ENCODE measurements at places on chromosomes 7 and 10.

DNA sequence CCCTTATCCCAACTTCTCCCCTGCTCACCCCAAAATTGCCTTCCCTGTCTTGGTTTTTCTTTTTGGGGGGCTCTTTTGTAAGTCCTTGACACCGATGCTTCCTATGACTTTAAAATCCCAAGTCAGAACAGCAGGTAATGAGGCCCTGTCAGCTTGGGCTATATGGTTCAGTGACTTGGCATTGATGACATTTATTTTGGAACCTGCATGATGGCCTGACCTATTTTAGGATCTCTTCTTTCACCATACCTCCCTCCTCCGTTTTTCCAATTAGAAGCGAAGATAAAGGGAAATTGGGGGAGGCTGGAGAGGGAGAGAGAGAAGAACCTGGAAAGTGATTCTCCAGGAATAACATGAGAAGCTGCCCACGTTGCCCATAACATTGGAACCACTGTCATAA lies 424.9 kb upstream of the AUTS2 start:
- H3K36me3 ChIP-seq, result peaks cover 7% of the 10 kb centered on the region
- H3K27me3 ChIP-seq, result peaks cover 34% of the 10 kb centered on the region
- no peak for DNase-seq
- no peak overlapping the region for H3K4me3 ChIP-seq

DNA sequence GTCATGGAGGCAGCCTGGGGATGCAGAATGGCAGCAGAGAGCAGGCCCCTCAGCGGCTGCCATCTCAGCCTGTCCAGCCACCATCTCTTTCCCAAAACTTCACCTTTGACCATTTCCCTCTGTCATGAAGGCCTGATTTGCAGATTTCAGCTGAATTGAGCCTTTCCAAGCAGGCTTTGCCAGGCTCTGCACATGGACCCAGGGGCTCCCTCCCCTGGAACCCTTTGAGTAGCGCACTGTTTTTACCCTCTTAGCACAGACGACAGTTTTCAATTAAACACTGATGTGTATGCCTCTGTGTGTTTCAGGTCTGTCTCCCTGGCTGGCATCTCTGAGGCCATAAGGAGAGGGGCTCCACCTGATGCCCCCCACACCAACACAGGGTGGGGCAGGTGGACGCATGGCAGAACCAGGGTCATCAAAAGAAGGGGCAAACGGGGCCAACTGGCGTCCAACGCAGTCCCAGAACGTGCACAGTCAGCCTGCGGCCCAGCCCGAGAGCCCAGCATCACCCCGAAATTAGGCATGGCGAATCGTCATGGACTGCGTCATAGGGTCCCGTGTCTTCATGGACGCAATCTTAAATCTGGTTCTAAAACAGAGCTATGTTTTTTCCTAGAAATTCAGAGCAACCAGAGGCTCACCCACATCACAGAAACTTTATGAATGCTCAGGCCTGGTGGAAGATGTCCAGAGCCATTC lies 185.0 kb upstream of the TCERG1L start:
- no peak overlapping the region for H3K27ac ChIP-seq
- H3K27me3 ChIP-seq, result peaks cover 8% of the 10 kb centered on the region
- H3K36me3 ChIP-seq, result peaks cover 75% of the 10 kb centered on the region

DNA sequence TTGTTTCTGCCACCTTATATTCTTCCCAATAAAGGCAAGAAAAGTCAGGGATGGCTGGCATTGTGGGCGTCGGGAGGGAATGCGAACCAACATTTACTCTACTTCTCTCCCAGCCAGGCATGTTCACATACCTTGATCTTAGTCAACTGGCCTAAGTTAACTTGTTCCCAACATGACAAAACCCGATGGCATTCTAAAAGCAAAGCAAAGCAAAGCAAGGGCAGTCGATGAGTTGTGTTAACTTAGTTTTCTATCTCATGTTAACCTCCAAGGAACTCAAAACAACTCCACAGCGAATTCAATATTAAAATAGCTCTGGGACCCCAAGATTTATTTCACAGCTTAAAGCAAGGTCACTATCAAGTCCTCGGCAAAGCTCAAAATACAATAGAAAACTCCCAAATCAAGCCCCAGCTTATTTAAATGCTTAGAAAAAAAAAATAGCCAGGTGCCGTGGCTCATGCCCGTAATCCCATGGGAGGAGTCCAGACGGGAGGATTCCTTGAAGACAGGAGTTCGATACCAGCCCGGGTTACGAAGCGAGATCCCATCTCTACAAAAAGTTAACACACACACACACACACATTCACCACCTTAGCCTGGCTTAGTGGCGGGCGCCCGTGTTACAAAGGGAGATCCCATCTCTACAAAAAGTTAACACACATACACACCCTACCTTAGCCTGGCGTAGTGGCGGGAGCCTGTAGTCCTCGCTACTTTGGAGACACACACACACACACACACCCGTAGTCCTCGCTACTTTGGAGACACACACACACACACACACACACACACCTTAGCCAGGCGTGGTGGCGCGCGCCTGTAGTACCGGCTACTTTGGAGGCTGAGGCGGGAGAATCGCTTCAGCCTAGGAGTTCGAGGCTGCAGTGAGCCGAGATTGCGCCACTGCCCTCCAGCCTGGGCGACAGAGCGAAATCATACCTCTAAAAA lies 901 bp upstream of the CCNY start:
- H3K36me3 ChIP-seq, result peaks cover 22% of the 10 kb centered on the region
- H3K4me1 ChIP-seq, result peaks cover 30% of the 10 kb centered on the region
- peak overlapping the region; percentile 88 for H3K4me3 ChIP-seq

GRCh38 chr7:38398725-38399321 lies 125.4 kb upstream of the TARP start:
- H3K27ac ChIP-seq, result no peak overlapping the region
- peak; percentile 45 for DNase-seq
- peaks cover 5% of the 10 kb centered on the region for H3K36me3 ChIP-seq
- no peak overlapping the region for H3K4me3 ChIP-seq
- H3K4me1 ChIP-seq, result peaks cover 3% of the 10 kb centered on the region

DNA sequence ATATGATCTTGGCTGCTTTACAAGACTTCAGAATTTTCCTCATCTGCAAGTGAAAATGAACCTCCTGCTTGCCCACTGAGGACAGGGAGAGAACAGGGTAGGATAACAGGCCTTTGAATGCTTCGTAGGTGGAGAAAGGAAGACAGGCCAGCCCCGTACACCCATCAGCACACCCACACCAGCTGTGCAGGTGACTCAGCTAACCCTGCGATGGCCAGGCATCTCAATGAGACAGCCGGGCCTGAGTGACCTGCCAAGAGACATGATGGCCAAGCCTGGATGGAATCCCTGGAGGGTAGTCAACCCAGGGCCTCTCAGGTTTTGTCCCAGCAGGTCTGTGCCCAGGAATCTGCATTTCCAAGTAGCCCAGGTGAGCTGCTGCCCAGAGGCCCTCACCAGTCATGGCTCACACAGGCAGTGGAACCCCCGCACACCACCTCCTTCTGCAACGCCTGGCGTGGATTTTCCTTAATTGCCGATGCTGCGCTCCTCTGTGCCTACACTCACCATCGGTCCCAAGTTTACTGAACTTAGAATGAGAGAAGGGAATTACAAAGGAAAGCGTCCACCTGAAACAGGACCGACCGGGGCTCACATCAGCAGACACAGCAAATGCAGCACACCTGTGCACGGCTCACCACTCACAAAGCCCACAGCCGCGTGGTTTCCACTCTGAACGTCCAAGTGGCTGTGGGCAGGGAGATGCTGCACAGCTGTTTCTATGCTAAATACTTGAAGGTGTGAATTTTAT lies 163.7 kb downstream of the DIP2C start:
- no peak for DNase-seq
- H3K27me3 ChIP-seq, result no peaks in the 10 kb centered on the region
- H3K27ac ChIP-seq, result no peak overlapping the region
- no peak overlapping the region for H3K4me3 ChIP-seq
- no peaks in the 10 kb centered on the region for H3K36me3 ChIP-seq

DNA sequence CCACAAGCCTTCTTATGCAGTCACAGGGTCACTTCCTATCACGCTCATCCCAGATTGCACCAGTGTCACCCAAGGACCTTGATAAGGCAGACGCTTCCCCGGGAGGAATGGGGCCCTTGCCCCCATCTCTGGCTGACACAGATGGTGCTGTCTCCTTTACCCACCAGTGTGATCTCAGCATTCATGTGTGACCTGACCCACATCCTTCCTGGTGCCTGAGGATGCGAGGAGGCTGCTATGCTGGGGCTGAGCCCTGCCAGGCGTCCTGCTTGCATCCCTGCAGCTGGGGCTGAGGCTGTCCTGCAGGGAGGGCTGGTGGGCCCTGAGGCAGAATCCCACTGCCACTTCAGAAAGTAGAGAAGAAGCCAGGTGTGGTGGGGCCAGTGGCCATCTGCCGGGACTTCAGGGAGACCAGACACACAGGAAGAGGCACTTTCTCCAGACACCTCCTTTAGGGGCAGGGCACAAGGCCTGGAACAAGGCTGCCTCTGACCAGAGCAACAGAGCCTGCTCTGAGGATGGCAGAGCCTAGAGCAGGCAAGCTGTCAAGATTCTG lies 35.3 kb downstream of the RASGEF1A start:
- peak; percentile 6 for DNase-seq
- no peak overlapping the region for H3K27ac ChIP-seq
- peaks cover 7% of the 10 kb centered on the region for H3K4me1 ChIP-seq
- H3K36me3 ChIP-seq, result no peaks in the 10 kb centered on the region

DNA sequence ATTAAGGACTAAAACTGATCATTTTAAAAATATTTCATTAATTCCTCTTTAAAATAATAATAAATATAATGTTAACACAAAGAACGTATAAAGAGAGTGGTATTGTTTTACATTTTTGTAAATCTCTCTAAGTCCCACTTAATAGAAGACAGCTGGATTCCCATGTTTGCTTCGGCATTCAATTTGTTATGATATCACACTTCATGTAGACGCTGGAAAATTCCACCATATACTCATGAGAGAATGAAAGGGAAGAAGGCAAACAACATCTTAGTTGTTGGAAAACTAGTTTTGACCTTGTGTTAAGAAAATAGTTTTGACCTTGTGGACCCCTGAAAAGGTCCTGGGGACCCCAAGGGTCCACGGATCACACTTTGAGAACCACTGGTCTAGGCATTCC lies 85.3 kb upstream of the MGMT start:
- no peaks in the 10 kb centered on the region for H3K36me3 ChIP-seq
- no peaks in the 10 kb centered on the region for H3K27me3 ChIP-seq
- no peak overlapping the region for H3K27ac ChIP-seq
- H3K4me3 ChIP-seq, result no peak overlapping the region
- no peak for DNase-seq

- DNase-seq, result peak; percentile 32
- H3K27me3 ChIP-seq, result no peaks in the 10 kb centered on the region
- peaks cover 12% of the 10 kb centered on the region for H3K36me3 ChIP-seq
- H3K27ac ChIP-seq, result no peak overlapping the region
These were observed 123.8 kb upstream of the PDSS1 start for GRCh38 chr10:26573674-26574073.

- H3K27me3 ChIP-seq, result no peaks in the 10 kb centered on the region
- H3K36me3 ChIP-seq, result no peaks in the 10 kb centered on the region
- peaks cover 15% of the 10 kb centered on the region for H3K4me1 ChIP-seq
- no peak overlapping the region for H3K4me3 ChIP-seq
These were observed 61.4 kb upstream of the CYP26C1 start for GRCh38 chr10:92999191-92999590.

- peaks cover 11% of the 10 kb centered on the region for H3K4me1 ChIP-seq
- DNase-seq, result peak; percentile 79
- no peaks in the 10 kb centered on the region for H3K36me3 ChIP-seq
These were observed at the start of gene MYO3A for GRCh38 chr10:25933653-25934608. TSS of gene MYO3A (plus strand) at chr10:25934229. CDS start at chr10:25952111, 17,882 bp downstream.

DNA sequence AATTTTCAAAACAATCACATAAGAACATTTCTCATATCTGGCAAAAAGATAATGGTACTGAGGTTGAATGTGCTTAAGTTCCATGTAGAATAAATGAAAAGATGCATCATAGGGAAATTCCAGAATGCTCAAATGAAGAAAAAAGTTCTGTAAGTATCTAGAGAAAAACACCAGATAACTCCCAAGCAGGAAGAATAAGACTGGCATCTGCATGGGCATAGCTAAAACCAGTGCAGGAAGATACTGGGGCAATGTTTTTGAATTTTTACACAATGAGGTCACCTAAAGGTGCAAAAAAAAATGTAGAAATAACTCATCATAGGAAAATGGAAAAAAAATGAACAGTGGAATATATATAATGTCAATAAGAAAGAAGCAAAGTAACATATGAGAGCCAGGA lies 275.2 kb downstream of the BAMBI start:
- no peak overlapping the region for H3K27ac ChIP-seq
- DNase-seq, result no peak
- no peaks in the 10 kb centered on the region for H3K27me3 ChIP-seq
- H3K4me3 ChIP-seq, result no peak overlapping the region
- no peaks in the 10 kb centered on the region for H3K36me3 ChIP-seq
- H3K4me1 ChIP-seq, result no peaks in the 10 kb centered on the region

DNA sequence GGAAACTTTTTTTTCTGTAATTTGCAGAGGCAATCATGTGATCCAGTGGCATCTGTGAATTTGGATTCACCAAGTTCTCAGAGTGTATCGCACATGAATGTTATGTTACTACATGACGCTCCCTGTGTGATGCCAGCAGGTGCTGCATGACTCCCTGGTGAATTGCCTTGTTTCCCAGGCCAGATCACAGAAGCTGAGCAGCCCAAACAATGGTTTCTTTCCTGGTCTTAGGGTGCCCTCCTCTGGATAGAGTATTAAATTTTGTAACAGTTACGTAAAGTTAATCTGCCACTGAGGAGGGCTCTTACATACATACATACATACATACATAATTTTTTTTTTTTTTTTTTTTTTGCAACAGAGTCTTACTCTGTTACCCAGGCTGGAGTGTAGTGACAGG lies 3.6 kb downstream of the ZSCAN21 start:
- H3K27me3 ChIP-seq, result no peaks in the 10 kb centered on the region
- no peak overlapping the region for H3K27ac ChIP-seq
- DNase-seq, result no peak
- H3K36me3 ChIP-seq, result peaks cover 22% of the 10 kb centered on the region
- H3K4me3 ChIP-seq, result no peak overlapping the region

DNA sequence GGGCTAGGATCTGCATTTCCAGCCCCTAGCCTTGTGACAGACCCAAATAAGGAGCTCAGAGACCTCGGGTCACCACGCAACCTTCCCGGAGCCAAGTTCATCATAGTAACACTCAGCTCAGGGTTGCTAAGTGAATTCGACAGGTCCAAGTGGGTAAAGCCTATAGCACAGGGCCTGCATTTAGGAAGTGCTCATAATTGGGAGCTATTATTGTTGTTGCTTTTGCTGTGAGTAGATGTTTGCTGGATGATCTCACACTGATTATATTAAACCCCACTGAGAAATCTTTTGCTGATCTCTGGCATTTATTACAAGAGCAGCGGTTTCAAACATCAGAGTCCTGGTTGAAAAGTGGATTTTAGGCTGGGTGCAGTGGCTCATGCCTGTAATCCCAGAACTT lies 20.3 kb upstream of the SAR1A start:
- H3K4me1 ChIP-seq, result peaks cover 9% of the 10 kb centered on the region
- H3K27ac ChIP-seq, result no peak overlapping the region
- no peak overlapping the region for H3K4me3 ChIP-seq
- H3K36me3 ChIP-seq, result no peaks in the 10 kb centered on the region
- no peaks in the 10 kb centered on the region for H3K27me3 ChIP-seq

DNA sequence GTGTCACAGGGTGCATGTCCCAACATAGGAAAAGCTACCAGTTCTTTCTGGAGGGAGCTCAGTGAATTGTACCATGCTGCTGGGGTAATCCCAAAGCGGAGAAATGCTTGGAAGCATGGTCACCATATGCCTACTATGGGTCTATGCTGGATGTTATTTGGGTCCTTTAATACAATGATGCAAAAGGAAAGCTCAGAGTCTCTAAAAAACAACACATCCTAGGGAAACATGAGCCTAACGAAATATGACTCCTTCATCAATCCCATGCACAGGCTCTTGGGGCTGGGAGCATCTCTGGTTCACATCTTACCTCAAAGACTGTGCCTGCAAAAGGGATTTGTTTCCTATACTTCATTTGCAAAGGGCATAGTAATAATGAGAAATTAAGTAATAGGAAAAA lies 65.2 kb downstream of the CUBN start:
- H3K4me3 ChIP-seq, result no peak overlapping the region
- peaks cover 15% of the 10 kb centered on the region for H3K4me1 ChIP-seq
- no peaks in the 10 kb centered on the region for H3K36me3 ChIP-seq
- DNase-seq, result no peak
- H3K27ac ChIP-seq, result no peak overlapping the region
- no peaks in the 10 kb centered on the region for H3K27me3 ChIP-seq

All from WTC11 (cell line).